Activated CD8-positive, alpha-beta memory T cell treated with anti-CD3 and anti-CD28 coated beads, Interleukin-2, amount 10 ng/mL, durations not matched to agents 7 days and 5 days (primary cell): ENCODE measurements at places on chromosomes 3 and 15.

- no peak for DNase-seq
Observed at GRCh38 chr3:7241584-7242302, 380.8 kb downstream of the GRM7 start.

GRCh38 chr15:90036343-90036742 lies 35.2 kb downstream of the ZNF710 start:
- DNase-seq, result no peak

DNA sequence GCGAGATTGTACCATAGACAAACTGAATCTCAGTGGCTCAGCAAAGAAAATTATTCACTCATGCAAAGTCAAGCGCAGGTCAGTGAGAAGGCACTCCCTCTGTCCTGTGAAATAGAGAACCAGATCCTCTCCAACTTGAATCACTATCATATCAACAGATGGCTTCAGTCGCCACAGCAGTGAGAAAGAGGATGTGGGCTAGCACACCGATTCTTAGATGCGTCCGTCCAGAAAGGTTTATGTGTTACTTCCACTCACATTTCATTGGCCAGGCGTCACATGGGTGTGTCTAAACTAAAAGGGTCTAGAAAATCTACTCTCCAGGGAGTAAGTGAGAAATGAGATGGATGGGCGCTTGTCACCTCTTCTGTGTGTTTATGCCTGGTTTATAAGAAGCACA lies 141.6 kb upstream of the KBTBD8 start:
- no peak for DNase-seq

DNA sequence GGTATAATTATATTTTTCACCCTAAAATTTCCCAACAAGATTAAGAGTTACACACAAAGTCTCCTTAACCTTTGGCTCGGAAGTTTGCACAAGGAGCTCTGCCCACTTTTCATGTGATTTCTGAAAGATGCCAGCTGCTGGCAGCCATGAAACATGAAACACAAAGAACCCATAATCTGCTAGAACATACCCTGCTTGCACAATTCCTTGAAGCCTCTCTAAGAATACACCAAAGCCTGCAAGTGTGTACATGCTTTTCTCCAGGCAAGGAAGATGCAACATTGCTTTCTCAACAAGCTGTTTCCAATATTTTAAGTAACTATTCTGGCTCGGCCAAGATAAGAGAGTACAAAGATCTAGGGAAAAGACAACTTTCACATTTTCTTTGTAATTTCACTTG lies 182.0 kb upstream of the WNT5A start:
- DNase-seq, result no peak

DNA sequence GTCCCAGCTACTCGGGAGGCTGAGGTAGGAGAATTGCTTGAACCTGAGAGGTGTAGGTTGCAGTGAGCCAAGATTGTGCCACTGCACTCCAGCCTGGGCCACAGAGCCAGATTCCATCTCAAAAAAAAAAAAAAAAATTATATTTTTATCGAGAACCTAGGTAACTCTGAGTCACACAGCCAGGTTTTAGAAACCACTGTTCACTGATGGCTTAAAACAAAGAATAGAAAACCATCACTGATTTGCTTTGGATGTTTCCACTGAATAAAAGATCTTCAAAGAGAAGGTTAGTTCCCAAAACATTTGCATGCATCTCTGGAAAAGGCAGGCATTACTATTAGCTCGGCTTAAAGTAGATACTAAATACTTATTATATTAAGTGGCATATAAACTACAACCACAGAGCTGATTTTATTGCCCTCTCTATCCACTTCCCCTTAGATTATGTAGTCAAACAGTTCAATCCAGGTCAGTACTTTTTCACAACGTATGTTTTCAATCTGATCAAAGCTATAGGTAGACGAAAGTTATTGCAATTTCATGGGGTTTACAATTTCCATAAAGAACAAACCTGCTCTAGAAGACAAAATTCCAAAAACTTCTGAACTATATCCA lies 1.4 kb downstream of the B4GALT4 start:
- no peak for DNase-seq

- DNase-seq, result no peak
Observed at GRCh38 chr15:70501121-70501727, 262.1 kb downstream of the UACA start.

DNA sequence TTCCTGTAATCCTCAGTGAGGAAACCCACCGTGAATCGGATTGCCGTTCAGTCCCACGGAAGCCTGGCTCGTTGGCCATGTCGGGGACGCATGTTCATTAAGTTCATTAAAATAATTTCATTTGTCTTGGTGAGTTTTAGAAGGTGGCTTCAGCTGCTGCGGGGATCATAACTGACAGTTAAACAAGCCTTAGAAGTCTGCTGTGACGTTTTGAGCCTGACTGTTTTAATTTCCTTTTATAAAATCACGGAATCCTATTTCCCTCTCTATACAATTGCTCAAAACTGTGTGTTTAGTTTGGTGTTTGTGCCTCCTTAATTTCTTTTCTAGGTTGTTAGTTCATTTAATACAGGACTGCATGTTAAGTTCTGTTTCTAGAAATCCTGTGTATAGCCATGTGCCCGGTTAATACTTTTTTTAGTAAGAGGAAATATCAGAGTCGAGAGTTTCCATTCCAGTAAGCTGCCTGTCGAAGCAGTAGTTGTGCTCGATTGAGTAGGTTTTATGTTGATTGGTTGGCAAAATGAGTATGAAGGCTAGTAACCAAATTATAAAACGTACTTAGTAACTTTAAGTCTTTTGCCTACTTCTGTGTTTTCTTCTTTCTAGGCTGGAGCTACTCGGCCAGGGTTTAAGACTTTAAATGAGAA lies 705 bp downstream of the NIPA2 start:
- no peak for DNase-seq

DNA sequence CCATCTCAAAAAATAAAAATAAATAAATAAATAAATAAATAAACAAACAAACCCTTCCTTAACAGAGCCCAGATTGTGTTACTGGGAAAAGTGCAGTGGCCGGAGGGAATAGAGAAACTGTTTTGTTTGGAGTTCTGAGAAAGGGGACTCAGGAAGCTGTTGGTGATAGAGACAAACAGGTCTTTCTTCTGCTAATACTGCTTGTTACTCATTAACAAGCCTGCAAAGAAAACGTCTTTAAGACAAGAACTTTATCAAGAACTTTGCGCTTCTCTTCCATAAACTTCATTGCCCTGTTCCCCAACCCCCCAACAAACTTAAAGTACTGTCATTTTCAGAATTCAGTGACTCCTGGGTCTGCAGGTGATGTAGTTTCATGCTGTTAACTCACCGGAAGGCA lies 68.8 kb upstream of the GSK3B start:
- no peak for DNase-seq

GRCh38 chr3:107718547-107718946 lies 195.8 kb downstream of the BBX start:
- DNase-seq, result no peak

DNA sequence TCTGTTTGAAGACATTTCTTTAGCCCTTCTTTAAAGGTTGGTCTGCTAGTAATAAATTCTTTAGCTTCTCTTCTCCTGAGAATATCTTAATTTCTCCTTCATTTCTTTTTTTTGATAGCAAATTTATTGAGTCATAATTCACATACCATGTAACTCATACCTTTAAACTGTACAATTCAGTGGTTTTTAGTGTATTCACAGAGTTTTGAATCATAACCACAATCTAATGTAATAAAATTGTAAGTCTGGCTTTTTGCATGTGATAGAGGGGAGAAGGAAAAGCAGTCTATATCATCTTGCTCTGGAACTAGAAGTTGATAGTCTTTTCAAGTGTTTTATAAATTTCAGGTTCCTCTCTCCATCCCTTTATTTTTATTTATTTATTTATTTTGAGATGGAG lies 81.3 kb downstream of the APBA2 start:
- no peak for DNase-seq

GRCh38 chr3:63576846-63577245 lies 75.6 kb upstream of the SNTN start:
- no peak for DNase-seq

DNA sequence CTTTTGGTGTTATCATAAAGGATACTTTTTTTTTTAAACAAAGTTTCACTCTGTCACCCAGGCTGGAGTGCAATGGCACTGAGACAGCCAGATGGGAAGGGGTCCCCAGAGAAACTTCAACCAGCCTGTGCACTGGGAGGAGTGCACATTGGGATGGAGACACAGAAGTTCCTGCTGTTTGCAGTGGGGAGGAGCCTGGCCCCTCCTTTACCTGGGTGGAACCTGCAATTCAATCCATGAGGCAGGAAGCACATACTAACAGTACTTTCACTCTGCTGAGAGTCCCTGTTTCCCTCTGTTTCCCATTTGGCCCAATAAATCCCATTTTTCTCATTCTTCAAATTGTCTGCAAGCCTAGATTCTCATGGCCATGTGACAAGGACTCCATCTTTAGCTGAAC lies 42.3 kb upstream of the LHFPL4 start:
- DNase-seq, result no peak

DNA sequence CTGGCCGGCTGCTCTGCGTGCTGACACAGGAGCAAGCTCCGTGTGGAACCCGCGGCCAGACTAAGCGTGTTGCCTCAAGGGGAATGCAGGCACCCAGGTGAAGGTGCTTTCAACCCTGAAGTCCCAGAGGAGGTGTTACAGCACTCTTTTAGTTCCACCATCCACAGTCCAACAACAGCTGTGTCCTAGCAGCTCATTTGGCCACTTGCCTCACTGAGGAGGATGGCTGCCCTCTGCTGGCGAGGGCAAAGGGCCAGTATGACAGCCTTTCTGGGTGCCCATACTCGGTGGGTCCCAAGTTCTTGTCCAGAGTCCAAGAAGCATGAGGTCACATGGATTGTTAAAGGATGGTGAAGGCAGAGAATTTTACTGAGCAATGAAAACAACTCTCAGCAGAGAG lies 87.8 kb downstream of the C3orf85 start:
- DNase-seq, result no peak

DNA sequence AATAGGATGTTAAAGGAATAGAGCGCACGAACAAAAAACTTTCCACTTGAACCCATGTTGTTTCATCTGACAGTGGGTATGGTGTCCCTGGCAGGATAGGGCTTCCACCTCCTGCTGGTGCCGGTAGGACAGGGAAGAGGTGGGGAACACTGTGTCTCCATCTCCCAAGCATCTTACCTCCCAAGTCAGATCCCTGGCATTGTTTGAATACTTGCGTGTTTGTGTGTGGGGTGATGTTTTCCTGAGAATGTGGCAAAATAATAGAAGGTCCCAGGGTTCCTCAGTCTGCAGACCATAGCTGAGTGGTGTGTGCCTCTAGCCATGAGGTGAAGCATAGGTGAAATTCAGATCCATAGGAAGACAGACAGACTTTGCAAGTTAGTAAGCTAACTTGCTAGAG lies 119.4 kb downstream of the IGF1R start:
- no peak for DNase-seq

GRCh38 chr3:189771842-189772450 lies 140.8 kb downstream of the TP63 start:
- no peak for DNase-seq

- DNase-seq, result no peak
Observed at GRCh38 chr3:67828486-67829010, 174.1 kb upstream of the SUCLG2 start.

DNA sequence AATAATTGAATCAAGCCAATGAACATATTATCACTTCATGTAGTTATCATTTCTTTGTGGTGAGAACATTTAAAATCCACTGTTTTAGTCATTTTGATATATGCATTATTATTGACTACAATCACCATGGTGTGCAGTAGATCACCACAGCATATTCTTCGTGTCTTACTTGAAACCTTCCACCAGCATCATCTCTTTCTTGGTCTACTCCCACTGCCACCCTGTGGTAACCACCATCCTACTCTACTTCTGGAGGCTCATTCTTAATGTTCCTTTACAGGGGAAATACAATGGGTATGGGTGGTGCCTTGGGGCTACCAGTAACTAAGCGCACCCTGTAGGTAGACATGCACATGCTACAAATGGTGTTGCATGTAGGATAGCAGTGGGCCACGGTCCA lies 25.4 kb downstream of the PXK start:
- no peak for DNase-seq

DNA sequence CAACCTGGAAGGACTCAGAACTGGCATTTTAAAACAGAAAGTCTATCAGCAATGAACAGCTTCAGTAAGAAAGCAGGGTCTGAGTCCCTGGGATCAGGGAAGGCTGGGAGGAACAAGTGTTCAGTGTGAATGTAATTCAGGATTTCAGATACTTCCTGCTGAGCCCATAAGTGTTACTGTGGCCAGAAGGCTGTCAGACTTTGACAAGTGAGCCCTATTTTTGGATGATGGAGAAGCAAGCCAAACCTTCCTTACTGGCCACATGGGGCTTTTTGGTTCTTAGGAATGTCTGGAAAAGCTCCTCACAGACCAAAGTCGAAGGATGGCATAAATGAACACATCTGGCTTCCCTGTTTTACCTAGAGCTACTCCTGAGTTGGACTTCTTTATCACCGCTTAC lies 157.2 kb downstream of the BBX start:
- no peak for DNase-seq

DNA sequence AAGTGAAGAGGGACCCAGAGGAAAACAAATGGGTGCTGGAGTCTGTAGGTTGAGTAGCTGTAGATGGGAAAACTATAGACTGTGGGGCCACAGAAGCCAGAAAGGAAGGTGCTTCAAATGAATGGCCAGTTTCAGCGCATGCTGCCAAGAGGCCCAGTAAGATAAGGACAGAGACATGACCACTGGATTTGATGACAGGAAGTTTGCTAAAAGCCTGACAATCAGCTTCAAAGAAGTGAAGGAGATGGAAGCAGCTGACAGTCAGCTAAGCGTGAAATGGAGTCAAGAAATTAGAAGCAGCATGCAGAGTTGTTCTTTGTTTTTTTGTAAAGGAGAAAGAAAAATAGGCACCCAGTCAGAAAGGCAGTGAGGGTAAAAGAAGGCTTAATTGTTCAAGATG lies 24.9 kb downstream of the TXNRD3 start:
- no peak for DNase-seq

GRCh38 chr3:136195258-136196063 lies 674 bp downstream of the MSL2 start:
- DNase-seq, result peak; percentile 86

GRCh38 chr3:122843604-122844003 lies 48.7 kb downstream of the SLC49A4 start:
- no peak for DNase-seq

DNA sequence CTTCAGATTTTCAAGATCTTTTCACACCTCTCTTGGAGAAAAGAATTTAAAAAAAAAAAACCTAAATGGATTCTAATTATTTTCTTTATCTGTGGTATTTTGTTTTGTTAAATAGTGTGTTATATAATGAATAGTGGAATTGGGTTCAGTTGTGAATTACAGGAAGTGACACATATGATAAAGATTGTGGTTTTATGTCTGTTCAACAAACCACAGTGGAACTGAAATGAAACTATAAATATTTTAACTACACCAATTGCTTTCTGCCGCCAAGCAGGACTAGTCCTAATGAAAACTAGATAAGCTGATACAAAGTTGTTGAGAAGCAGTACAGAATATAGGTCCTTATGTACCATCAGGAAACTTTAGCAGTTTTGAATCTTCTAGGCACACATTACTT lies 121.6 kb downstream of the UBE2E2 start:
- DNase-seq, result no peak

- DNase-seq, result no peak
Observed at GRCh38 chr3:55565521-55565920, 78.4 kb upstream of the WNT5A start.
